ENCODE measurements at places on chromosomes 7 and 10.
A peak's percentile ranks its signal among the peaks of the same experiment; 100 is the strongest.

DNA sequence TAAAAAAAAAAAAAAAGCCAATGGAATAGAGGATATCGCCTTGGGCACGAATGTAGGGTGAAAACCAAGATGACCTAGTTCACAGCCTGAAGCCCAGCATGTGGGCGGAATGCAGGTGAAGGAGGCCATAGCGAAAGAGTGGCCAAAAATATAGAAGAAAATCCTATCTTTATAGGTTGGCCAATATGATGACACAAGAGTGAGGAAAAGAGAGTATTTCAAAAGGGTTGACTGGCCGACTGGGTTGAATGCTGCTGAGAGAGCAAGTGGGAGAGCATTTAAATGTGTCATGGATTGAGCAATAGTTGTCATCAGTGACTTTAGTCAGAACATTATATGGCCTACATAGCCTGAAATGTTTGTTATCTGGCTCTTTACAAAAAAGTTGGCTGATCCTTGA lies 17.2 kb upstream of the GLI3 start:
- no peak for DNase-seq

GRCh38 chr7:108454674-108455550 lies 1.3 kb downstream of the NRCAM start:
- peak; percentile 50 for DNase-seq

DNA sequence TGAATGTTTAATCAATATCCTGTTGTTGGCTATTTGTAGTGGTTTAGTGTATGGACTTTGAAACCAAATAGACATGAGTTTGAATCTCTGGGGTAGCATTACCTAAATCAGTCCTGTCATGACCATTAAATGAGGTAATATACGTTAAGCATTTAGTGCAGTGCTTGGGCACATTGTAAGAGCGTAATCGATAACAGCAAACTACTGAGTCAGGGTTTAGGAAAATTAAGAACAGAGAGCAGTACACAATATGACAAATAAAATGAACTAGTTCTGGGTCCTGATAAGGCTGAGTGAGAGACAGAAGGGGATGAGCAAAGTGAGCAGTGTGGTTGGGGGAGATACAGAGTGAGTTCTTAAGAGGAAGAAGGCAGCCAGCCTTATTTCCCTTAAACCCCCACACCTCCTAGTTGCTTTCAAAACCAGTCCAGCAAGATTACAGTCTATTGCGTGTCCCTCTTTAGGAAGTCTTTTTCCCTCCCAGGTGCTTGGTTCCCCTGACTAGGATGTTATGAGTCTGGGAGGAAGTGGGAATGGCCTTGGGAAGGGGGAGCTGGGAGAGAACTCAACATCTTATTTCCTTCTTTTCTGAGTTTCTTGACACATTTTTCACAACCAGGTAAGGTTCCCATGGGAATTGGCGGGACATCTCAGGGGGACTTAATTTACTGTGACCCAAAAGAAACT lies 171.0 kb downstream of the SND1 start:
- DNase-seq = no peak

DNA sequence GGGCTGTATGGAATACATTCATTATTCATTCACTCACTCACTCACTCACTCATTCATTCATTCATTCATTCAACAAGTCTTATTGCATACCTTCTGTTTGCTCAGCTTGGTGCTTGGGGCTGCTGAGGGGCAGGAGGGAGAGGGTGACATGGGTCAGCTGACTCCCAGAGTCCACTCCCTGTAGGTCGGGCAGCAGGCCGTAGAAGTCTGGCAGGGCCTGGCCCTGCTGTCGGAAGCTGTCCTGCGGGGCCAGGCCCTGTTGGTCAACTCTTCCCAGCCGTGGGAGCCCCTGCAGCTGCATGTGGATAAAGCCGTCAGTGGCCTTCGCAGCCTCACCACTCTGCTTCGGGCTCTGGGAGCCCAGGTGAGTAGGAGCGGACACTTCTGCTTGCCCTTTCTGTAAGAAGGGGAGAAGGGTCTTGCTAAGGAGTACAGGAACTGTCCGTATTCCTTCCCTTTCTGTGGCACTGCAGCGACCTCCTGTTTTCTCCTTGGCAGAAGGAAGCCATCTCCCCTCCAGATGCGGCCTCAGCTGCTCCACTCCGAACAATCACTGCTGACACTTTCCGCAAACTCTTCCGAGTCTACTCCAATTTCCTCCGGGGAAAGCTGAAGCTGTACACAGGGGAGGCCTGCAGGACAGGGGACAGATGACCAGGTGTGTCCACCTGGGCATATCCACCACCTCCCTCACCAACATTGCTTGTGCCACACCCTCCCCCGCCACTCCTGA lies 2.4 kb downstream of the EPO start:
- no peak for DNase-seq

GRCh38 chr10:65861249-65861648 lies 1064.6 kb upstream of the LRRTM3 start:
- DNase-seq = no peak

GRCh38 chr7:97218767-97219166 lies 101.3 kb downstream of the SDHAF3 start:
- DNase-seq = no peak

- peak; percentile 85 for DNase-seq
Observed at GRCh38 chr10:91298224-91298871, 77.9 kb downstream of the PCGF5 start.

DNA sequence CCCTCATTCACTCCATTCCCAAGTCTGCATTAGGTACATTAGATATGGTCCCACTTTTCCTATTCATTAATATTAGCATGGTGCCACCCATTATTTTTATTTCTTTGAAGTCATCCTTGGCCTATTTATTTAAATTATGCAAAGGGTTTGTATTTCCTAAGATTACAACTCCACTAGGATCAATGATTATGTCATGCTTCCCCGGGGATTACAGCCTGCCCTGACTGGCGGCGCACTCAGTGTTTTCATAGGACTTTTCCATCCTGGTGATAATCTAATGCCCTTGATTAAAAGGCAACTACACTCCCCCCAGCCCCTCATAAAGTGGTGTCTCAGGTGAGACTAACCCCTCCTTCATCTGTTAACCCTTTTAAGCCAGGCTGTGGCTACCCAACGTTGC lies 187.2 kb downstream of the POU6F2 start:
- DNase-seq = no peak

DNA sequence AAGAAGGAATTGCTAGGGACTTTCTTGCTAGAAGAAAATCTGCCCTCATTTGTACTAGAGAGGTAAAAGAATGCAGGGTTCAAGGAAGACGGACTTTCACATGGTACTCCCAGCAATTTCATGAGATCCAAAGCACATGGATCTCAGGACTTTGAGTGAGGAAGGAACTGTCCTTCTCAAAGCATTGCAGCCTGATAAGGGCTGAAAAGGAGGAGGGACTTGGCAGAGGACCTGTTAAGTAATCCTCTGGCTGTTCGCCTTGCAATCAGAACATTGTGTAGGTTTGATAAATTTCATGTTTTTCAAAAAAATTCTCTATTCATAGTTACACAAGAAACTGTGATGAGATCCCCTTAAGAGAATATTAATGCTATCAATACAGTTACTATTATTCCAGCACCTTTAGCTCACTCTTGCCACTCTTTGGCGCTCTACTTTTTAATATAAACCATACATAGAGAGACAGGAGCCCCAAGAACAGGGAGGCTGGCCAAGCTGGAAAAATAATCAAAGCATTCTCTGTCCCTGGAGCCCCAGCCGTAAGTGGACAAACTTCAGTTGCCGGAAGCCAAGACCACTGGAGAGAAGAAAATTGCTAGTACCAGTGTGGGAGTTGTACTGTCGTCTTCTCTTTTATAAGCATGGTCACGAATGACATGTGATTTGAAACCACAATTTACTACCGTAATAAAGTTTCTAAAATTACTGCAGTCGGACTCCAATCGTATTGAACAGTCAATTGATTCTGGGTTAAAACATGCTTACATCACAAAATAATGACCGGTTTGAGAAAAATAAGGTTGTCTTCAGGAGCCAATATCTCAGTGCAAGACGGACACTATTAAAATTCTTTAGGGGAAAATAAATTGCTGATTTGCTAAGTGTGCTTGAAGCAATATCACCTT lies 424.4 kb downstream of the SDK1 start:
- DNase-seq = no peak

DNA sequence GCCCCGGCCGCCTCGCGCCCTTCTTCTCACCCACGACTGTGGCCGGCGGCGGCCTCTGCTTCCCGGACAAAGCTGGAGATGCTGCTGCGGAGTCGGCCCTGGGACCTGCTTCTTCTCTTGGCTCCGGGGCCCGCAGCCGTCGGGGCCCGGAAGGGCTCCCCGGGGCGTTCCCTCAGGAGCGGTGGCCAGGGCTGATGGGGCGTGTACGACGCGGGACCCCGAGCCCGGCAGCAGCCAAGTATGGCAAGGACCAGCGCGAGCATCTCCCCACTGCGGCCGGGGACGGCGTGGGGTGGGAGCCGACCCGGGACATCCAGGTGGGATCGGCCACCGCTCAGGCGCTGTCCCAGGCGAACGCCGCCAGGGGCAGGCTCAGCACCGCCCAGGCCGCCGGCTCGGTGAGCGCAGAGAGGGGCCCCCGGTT lies 27.6 kb upstream of the BMS1 start:
- no peak for DNase-seq

DNA sequence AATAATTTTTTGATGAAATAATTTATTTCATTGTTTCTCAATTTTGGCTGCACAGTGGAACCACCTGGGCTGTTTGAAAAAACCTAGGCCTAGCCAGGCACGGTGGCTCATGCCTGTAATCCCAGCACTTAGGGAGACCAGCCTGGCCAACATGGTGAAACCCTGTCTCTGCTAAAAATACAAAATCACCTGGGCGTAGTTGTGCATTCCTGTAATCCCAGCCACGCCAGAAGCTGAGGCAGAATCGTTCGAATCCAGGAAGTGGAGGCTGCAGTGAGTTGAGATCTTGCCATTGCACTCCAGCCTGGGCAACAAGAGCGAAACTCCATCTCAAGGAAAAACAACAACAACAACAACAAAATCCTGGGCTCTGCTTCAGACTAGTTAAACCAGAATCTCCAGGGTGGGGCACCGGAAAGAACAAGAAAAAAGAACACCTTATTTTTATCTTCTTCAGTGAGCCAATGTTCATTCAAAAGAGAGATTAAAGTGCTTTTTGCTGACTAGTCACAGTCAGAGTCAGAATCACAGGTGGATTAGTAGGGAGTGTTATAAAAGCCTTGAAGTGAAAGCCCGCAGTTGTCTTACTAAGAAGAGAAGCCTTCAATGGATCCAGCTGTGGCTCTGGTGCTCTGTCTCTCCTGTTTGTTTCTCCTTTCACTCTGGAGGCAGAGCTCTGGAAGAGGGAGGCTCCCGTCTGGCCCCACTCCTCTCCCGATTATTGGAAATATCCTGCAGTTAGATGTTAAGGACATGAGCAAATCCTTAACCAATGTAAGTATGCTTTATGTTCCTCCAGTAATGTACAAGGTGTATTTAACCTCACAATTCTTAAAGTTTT lies at the start of gene CYP2C18:
Gene CYP2C18 (plus strand): TSS at position 516 of the 841 bp plus-strand sequence. CDS start 91 bp downstream, at position 607.
- DNase-seq = no peak

DNA sequence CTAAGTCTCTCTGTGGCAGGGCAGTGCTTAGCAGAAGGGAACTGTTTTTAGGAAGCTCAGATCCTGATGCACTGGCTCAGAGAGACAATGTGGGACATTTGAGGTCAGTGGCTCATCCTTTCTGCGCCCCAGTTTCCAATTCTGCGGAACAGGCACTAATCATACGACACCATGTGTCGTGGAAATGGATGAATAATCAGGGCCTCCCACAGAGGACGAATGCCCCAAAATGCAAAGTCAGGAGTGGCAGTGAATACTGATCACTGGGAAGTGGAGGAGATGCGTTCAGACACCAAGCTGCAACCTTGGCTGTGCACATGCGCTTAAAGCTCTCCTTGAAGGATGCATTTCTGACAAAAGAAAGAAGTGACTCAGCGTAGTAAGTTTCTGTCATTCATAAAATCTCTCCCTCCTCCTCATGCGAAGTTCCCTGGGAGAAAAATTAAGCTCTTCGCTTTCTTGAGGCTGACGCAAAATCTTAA lies 21.9 kb upstream of the ECHDC3 start:
- DNase-seq = no peak

DNA sequence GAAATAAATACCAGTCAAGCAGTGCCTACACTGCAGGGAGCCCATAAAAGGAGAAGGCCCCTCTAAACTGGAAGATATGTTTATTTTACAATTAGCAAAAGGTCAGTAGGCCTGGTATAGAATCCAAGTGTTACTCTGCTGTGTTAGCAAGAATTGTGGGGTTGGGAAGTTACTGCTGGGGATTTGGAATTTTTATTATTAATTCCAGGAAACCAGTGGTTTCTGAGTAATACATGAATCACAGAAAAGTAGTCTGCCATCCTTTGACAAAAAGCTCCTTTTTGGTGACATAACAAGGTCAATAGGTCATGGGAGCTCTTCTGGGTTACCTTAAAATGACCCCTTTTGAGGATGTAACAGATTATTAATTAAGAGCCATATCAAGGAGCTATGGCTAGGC lies 67.4 kb downstream of the ZNF92 start:
- DNase-seq = no peak

GRCh38 chr7:21642422-21642821 lies 99.6 kb downstream of the DNAH11 start:
- no peak for DNase-seq

DNA sequence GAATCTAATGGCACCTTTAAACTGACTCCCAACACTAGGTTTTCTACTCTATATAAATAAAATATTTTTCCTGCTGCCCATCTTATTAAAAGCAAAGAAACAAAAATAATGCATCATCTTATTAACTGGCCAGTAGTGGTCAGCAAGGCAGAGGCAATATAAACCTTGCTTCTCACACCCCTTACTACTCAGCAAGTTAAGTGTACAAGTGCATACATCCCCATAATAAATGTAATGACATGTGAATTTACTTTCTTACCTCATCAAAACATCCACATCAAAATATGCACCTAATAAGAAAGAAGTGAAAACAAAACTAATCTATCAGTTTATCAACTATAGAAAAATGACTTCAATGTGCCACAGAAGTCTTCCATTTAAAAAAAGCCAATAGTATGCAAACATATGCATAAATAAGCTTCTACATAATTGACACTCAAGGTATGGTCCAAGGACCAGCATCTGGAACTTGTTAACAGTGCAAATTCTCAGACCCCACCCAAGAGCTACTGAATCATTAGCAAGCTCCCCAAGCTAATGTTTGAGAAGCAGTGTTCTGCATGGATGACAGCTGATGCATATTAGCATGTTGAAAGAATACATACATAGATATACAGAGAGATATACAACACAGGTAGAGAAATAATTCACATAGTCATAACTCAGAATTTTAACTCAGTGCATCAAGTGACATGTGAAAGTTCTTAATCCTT lies 182.7 kb downstream of the C7orf25 start:
- DNase-seq = no peak
